Aorta (tissue), 5 donors: ENCODE measurements at places on chromosomes 3 and 15. TPM values are rescaled to one million over a fixed set of nuclear protein-coding genes. Genes with fewer than 3 reads are reported as not detected.

DNA sequence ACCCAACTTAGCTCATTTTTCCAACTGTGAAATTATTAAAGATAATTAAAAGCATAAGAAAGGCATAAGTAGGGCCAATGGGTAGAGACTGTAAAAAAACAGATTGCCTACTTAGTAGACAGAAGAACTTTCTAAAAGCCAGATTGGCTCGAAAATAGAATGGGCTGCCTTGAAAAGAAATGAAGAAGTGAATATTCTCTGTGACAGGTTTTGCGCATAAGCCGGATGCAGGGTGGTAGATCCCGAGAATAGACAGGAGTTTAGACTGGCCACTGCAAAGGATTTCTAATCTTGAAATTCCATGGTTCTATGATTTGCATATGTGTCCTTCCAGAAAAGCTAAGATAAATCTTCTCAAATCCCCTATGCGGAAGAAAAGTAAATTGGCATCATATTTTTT is 173.3 kb upstream of the ICE2 start:
- H3K4me1 ChIP-seq, result no peaks in the 10 kb centered on the region
- no peak overlapping the region for H3K4me3 ChIP-seq
- H3K27ac ChIP-seq, result no peak overlapping the region

GRCh38 chr3:49333091-49333490 is 6.8 kb downstream of the USP4 start:
- H3K4me3 ChIP-seq, result no peak overlapping the region
- peak; percentile 5 for DNase-seq
- H3K4me1 ChIP-seq, result no peaks in the 10 kb centered on the region
- no peaks in the 10 kb centered on the region for H3K27me3 ChIP-seq
- H3K36me3 ChIP-seq, result peaks cover 3% of the 10 kb centered on the region
- H3K27ac ChIP-seq, result no peak overlapping the region

The IQCF5 gene
- not detected for polyA plus RNA-seq

GRCh38 chr3:85342915-85343314 is 384.1 kb downstream of the CADM2 start:
- no peaks in the 10 kb centered on the region for H3K4me1 ChIP-seq
- no peak overlapping the region for H3K27ac ChIP-seq
- H3K27me3 ChIP-seq, result no peaks in the 10 kb centered on the region
- no peak overlapping the region for H3K4me3 ChIP-seq
- no peak for DNase-seq

- DNase-seq, result no peak
- H3K4me3 ChIP-seq, result no peak overlapping the region
- H3K36me3 ChIP-seq, result peaks cover 2% of the 10 kb centered on the region
- H3K4me1 ChIP-seq, result no peaks in the 10 kb centered on the region
Observed at GRCh38 chr15:43463507-43463906, 29.4 kb downstream of the TP53BP1 start.

DNA sequence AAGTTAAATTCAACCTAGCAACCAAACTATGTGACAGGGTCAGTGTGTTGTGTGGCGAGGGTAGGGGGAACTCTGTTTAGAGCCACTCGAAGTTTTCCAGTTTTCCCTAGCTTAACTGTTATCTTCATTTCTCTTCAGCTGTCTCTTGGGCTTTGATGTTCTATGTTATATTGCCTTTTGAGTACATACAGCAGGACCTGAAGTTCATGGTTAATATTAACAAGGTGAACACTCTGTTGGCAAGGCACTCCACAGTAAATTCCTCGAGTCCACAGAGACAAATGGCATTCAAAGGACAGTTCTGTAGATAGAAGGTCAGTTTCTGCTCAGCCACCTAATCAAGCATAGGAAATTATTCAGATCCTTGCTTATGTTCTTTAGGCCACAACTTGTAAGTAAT is 147.9 kb upstream of the DPH6 start:
- peaks cover 4% of the 10 kb centered on the region for H3K4me1 ChIP-seq
- DNase-seq, result no peak
- H3K4me3 ChIP-seq, result no peak overlapping the region
- no peaks in the 10 kb centered on the region for H3K36me3 ChIP-seq

DNA sequence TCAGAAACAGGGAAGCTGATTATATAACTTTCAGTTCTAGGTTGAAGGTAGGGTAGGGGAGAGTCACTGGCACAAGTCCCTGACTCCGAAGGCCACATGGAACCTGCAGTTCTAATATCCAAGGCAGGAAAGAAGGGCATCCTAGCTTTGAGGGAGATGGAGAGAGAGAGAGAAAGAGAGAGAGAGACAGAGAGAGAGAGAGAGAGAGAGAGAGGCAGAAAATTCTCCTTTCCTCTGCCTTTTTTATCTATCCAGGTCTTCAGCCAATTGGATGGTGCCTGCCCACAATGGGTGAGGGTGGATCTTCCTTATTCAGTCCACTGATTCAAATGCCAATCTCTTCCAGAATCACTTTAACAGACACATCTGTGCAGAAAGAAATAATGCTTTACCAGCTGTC is 35.7 kb upstream of the TMEM45A start:
- no peaks in the 10 kb centered on the region for H3K4me1 ChIP-seq
- no peak overlapping the region for H3K27ac ChIP-seq
- peaks cover 2% of the 10 kb centered on the region for H3K36me3 ChIP-seq
- DNase-seq, result no peak

The GXYLT2 gene
- 2.5 TPM for polyA plus RNA-seq

- no peaks in the 10 kb centered on the region for H3K36me3 ChIP-seq
- no peak overlapping the region for H3K4me3 ChIP-seq
- no peaks in the 10 kb centered on the region for H3K27me3 ChIP-seq
- DNase-seq, result no peak
- no peaks in the 10 kb centered on the region for H3K4me1 ChIP-seq
Observed at GRCh38 chr15:70321172-70321819, 223.6 kb upstream of the TLE3 start.

GRCh38 chr3:197541756-197542539 is 13.8 kb downstream of the BDH1 start:
- H3K27me3 ChIP-seq, result no peaks in the 10 kb centered on the region
- no peaks in the 10 kb centered on the region for H3K36me3 ChIP-seq
- no peak overlapping the region for H3K4me3 ChIP-seq
- no peaks in the 10 kb centered on the region for H3K4me1 ChIP-seq
- no peak overlapping the region for H3K27ac ChIP-seq

DNA sequence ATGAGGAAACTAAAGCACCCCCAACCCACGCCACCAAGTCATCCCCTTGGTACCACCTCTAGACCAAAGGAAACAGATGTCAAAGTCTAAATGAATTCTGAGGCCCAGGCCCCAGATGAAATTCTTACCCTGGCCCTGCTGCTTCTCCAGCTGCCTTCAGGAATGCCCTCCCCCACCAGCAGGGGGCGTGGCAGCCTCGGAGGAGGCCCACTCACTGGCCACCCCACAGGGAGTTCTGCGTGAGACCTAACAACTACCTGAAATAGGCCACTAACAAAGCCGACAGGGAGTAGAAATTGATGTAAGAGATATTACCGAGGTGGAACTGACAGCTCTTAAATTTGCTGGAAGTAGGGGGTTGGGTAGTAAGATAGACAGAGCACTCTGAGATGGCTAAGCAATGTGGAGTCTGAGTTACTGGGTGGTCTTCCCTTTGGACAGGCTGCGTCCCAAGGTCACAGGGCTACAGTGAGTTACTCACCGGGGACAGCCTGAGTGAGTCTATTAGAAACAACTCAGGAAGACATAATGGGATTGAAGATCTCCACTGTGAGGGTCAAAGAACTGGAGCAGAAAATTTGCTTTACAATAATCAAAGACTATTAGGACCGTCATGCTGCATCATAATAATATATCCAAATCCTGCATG is 240.7 kb downstream of the SHOX2 start:
- peaks cover 2% of the 10 kb centered on the region for H3K4me1 ChIP-seq
- DNase-seq, result no peak
- no peaks in the 10 kb centered on the region for H3K27me3 ChIP-seq
- H3K27ac ChIP-seq, result no peak overlapping the region

The TMCO5A gene
- polyA plus RNA-seq, result not detected

DNA sequence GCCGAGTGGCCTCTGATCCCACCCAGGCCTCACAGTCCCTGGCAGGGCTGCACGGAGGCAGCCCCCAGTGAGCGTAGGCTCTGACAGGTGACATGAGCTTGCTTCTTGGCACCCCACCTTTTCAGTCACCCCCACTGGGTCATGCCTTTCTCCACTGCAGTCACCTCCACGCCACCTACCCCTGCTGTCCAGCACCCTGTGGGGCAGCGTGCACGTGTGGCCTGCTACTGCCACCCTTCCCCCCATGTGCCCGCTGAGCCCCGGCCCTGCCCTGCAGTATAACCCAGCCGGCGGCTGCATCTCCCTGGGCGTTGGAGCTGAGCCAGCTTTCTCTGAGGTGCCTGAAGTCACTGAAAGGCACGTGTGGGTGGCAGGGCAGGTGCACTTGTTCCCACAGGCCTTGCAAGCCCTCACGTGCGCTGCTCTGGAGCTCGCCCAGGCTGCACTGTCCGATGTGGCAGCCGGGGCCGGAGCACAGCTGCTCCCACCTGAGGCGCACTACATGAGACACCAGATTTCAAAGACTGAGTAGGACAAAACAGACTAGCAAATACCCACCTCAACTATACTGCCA is 65.6 kb downstream of the NIPA2 start:
- H3K36me3 ChIP-seq, result peaks cover 6% of the 10 kb centered on the region
- DNase-seq, result peak; percentile 72
- no peaks in the 10 kb centered on the region for H3K27me3 ChIP-seq
- no peak overlapping the region for H3K4me3 ChIP-seq

The HESX1 gene
- 0.95 TPM for polyA plus RNA-seq

The CHRM5 gene
- polyA plus RNA-seq, result not detected

DNA sequence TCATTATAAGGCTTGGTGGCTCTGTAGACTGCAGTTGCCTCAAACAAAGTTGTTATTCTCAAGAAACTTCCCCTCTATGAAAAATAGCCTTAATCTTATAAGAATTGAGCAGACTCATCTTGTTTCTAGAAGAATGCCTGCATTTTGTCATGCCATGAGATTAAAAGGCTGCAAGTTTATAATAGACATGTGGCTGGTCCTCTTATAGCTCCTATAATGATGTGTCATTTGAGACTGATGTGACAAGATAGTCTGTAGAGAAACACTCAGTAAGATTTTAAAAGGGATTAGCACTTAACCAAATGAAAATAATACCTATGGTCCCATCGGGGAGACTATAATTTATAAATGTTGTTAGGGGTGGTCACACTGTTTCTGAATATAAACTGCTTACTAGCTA is 312.5 kb downstream of the OXSM start:
- no peak overlapping the region for H3K27ac ChIP-seq
- H3K36me3 ChIP-seq, result no peaks in the 10 kb centered on the region
- H3K4me3 ChIP-seq, result no peak overlapping the region
- no peak for DNase-seq
- H3K27me3 ChIP-seq, result no peaks in the 10 kb centered on the region

DNA sequence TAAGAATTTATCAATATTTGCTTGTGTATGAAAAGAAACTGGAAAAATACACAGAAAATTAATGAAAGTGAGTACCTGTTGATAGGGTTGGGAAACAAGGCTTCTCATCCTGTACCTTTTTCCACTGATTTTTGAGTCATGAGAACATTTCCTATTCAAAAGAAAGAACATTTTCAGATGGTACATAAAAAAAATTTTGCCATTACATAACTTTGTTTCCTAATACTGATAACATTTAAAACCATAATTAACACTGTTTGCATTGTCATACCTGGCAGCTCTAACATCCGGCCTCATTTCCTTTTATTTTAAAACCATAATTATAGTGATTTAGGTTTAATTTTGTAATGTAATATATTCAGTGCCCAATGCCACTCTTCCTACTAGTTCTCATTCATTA is 11.7 kb downstream of the NKTR start:
- H3K4me3 ChIP-seq, result no peak overlapping the region
- DNase-seq, result no peak
- H3K27ac ChIP-seq, result no peak overlapping the region

DNA sequence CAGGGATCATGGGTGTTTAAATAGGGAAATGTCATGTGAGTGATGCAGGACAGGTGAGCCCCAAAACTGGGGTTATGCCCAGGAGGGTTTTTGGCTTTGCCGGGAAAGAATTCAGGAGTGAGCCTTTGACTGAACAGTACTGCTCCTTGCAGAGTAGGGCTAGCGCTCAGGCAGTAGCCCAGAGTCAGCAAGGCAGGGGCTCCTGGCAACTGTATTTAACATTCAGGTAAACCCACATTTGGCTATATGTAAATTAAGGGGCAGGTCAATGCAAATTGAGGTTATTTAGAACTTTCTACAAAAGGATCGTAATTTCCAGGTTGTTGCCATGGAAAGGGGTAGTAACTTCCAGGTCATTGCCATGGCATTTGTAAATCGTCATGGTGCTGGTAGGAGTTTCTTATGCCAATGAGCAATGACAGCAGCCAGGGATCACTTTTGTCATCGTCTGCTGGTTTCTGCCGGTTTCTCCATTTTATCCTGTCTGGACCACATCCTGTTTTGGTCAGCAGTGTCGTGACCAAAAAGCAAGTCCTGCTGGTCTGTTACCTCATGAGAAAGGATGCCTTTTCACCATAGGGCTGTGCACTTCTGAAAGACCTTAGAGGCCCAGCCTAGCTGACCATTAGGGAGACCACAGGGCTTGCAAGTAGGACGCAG is 24.3 kb downstream of the MTHFS start:
- no peaks in the 10 kb centered on the region for H3K27me3 ChIP-seq
- no peaks in the 10 kb centered on the region for H3K4me1 ChIP-seq
- H3K36me3 ChIP-seq, result no peaks in the 10 kb centered on the region
- no peak overlapping the region for H3K4me3 ChIP-seq
- no peak for DNase-seq

The CPB1 gene
- 3.9 TPM for polyA plus RNA-seq

The CACNA1D gene
- not detected for polyA plus RNA-seq

GRCh38 chr15:73264881-73265280 is 103.9 kb downstream of the HCN4 start:
- DNase-seq, result no peak
- peaks cover under 1% of the 10 kb centered on the region for H3K36me3 ChIP-seq
- H3K27me3 ChIP-seq, result no peaks in the 10 kb centered on the region
- no peak overlapping the region for H3K4me3 ChIP-seq
- H3K4me1 ChIP-seq, result no peaks in the 10 kb centered on the region

DNA sequence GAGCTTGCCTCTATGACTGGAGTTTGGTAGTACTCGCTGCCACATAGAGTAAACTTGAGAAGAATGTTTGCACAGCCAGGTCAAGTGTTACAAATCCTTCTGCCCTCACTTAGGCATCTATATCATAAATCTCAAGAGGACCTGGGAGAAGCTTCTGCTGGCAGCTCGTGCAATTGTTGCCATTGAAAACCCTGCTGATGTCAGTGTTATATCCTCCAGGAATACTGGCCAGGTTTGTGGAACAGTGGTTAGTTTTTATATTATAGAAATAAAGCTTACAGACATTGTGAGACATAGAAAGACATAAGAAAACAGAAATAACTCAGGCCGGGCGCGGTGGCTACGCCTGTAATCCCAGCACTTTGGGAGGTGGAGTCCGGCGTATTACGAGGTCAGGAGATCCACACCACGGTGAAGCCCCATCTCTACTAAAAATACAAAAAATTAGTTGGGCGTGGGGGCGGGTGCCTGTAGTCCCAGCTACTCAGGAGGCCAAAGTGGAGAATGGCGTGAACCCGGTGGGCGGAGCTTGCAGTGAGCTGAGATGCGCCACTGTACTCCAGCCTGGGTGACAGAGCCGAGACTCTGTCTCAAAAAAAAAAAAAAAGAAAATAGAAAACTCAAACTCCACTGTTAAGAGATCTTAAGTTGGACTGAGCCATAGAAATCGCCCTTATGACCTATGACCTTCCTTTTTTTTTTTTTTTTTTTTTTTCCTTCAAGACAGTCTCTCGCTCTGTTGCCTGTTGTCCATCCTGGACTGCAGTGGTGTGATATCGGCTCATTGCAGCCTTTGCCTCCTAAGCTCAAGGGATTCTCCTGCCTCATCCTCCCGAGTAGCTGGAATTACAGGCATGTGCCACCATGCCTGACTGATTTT is 2.2 kb downstream of the RPSA start:
- peaks cover 6% of the 10 kb centered on the region for H3K4me1 ChIP-seq
- no peaks in the 10 kb centered on the region for H3K27me3 ChIP-seq
- no peak overlapping the region for H3K4me3 ChIP-seq

The THRB gene
- 25.9 TPM for polyA plus RNA-seq
